Islet precursor cell (in vitro differentiated cells): ENCODE measurements at places on chromosomes 2 and 18.

- DNase-seq: no peak
These were observed 19.9 kb upstream of the LDLRAD4 start for GRCh38 chr18:13198701-13199100.

DNA sequence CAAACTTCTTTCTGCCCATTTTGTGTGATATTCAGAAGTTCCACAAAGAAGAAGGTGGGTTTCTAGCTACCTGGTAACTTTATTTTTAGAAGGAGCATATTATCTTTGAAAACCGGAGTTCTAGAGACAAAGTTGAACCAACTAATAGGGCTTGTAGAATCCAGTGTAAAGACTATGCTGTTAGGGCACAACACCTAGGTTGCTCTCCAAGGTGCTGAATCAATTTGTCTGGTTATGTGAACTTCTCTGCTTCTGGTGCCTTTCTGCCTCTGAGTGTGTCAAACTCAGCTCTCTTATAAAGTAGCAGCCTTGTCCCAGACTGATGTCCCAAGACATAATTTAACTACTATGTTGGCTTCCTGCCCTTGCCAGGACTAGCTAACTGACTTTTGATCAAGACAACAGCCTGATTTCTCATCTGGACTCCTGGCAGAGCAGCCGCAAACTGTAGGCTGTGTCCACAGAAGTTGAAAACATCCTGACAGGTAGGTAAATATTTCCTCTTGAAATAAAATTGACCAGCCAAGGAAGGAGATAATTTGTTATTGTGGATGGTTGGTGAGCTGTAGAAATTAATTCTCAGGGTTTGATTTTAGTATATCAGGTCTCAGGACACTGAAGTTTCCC lies 119.4 kb downstream of the CYRIA start:
- peak; percentile 60 for DNase-seq

DNA sequence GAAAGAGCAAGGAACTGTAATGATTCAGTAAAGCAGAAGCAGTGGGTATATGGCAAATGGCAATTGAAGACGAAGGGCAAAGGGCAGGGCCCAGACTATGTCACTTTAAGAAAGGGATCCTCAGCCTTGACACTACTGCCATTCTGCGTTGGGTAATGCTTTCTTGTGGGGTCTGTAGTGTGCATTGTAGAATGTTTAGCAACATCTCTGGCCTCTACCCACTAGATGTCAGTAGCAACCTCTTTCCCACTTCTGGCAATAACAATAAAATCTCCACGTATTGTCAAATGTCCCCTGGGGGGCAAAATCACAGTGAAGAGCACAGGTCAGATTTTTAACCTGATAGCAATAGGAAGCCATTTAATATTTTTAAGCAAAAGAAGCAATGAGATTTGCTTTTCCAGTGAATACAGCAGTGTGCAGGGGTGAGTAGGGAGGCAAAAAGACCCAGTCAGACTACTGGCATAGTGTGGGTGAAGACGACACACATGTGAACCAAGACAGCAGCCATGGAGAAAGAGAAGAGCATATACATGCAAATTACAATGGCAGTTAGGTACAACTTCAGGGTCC lies 209.5 kb downstream of the DYM start:
- DNase-seq: no peak

DNA sequence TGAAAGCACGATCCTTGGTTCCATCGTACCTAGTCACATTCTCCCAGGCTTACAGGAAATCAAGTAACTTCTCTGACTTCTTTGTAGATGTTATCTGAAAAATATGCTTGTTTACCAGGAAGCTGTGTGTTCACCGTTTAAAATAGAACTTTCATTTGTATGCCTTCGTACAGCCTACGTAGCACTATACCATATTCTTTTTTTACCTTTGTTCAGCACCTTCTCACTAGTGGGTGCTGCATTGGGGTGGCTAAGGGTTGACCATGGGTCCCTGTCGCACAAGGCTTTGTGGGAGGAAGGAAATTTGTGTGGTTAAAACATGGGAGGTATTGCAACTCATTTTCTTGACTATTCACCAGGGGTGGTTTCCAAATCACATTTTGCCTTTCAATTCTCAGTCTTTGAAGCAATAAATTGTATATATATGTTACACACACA lies 16.6 kb downstream of the MALT1 start:
- no peak for DNase-seq

DNA sequence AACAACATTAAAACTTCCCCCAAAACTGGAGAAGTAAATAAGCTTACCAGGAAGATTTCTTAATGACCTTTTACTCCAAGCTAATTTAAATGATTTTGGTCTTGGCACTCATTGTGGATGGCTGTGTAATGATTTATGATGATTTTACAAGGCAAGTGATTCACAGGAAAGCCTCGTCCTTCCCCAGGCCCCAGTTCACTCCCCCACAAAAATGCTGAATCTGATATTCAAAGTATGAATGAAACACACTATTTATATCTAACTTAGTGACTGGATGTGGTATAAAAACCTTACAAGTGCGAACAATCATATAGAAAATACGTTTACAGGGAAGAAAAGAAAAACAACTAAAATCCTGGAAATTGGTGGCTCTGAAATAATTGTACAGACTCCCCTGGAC lies 49.8 kb downstream of the ZNF516 start:
- no peak for DNase-seq

GRCh38 chr18:6022845-6023244 lies 127.5 kb upstream of the TMEM200C start:
- peak; percentile 81 for DNase-seq

- DNase-seq: no peak
These were observed 51.1 kb downstream of the MYO5B start for GRCh38 chr18:50143886-50144285.

GRCh38 chr2:219912491-219912921 lies 285.1 kb downstream of the SLC4A3 start:
- peak; percentile 82 for DNase-seq

- no peak for DNase-seq
These were observed 37.5 kb downstream of the SCN1A start for GRCh38 chr2:166090346-166090745.

GRCh38 chr2:191488135-191488534 lies 189.8 kb upstream of the NABP1 start:
- DNase-seq: peak; percentile 90

- no peak for DNase-seq
These were observed 188.7 kb upstream of the SATB2 start for GRCh38 chr2:199646439-199646838.

DNA sequence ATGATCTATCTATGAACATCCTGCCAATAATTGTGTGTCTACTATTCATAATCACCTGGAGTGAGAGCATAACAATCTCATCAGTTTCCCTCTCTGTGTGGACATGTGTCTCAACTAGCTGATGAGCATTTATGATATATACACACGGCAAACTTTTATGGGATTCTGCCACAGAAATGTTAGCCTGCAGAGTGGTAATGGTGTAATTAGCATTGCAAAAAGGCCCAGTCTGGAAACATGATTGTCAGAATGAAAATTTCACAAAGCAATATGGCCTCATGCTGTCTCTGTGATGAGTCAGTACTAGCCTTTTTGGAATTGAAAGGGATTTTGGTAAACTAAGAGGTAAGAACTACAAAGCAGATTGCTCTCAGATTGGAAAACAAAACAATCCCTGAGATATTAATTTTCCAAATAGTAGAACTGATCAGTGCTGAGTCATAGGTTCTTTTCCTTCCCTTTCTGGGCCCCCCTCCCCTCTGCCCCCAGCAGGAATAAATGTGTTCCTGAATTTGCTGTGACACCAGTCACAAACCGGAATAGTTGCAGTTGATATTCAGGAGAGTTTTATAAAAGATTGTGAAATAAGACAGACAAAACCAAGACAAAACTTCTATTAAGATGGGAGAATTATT lies 189.2 kb downstream of the OSR1 start:
- DNase-seq: no peak

- DNase-seq: no peak
These were observed 499.0 kb downstream of the TMX3 start for GRCh38 chr18:68215931-68216330.

DNA sequence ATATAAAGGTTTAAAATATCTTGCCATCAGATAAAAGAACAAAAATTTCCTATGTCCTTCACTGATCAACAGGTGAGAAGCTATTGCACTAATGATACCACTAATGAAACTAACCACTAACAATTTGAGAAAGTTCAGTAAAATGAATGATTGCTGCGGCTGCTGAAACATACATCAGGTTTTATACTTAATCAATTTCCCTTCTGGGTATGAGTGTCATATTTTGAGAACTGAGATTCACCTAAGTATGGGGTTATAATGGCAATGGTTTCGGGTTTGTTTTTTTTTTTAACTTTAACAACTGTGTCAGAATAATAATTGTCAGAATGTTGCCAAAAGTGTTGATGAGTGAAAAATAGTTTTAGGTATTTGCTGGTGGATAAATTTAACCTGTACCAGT lies 151.3 kb upstream of the SLC39A10 start:
- no peak for DNase-seq

DNA sequence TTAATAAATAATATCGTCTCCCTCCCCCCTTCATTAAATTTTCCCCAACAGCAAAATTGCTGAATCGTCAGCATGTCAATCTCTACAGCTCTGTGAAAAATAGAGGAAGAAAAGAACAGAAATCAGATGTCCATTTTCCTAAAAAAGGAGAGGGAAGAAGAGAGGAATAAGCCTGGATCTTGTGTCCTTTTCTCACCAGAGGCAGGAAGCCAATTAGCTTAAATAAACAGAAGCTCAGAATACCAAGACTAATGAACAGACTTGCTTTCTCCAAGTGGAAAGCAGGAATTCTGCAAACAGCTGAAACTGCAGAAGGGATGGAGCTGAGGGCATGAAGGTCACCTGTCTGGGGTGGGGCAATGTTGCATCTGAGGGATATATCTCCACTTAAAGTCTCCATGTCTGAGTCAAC lies 265.7 kb downstream of the CCDC85A start:
- DNase-seq: no peak

DNA sequence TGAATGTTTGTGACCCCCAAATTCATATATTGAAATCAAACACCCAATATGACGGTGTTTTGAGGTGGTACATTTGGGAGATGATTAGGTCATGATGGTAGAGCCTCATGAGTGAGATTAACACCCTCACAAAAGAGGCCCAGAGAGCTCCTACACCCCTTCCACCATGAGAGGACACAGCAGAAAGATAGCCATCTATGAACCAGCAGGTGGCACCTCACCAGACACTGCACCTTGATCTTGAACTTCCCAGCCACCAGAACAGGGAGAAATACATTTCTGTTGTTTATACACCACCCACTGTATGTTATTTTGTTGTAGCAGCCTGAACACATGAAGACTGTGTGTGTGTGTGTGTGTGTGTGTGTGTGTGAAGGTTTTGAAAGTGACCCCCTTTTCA lies 58.1 kb downstream of the ST3GAL5 start:
- no peak for DNase-seq

- DNase-seq: no peak
These were observed 87.8 kb upstream of the TFCP2L1 start for GRCh38 chr2:121372721-121373353.

DNA sequence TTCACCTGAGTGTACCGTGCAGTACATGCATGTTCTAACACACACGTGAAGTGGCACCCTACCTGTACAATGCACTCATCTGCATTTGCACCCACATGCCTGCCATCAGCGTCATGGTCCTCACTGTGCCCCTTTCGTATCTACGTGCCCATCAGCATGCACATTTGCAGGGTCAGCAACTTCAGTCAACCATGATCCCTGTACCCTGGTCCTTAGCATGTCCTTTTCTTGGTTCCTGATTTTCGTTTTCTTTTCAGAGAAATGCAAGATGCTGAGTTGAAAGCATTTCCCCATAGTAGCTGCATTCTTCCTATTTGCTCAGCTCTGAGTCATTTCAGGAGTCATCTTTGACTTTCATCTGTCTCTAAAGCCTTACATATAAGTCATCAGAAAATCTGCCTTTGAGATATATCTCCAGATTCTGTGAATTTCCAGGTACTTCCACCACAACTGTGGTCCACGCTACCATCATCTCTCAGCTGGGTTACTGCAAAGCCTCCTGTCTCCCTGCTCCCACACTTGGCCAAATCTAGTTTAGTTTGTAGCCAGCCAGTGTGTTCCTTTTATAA lies 14.7 kb upstream of the PUM2 start:
- DNase-seq: no peak

GRCh38 chr2:59182249-59182648 lies 941.1 kb upstream of the FANCL start:
- DNase-seq: peak; percentile 62

DNA sequence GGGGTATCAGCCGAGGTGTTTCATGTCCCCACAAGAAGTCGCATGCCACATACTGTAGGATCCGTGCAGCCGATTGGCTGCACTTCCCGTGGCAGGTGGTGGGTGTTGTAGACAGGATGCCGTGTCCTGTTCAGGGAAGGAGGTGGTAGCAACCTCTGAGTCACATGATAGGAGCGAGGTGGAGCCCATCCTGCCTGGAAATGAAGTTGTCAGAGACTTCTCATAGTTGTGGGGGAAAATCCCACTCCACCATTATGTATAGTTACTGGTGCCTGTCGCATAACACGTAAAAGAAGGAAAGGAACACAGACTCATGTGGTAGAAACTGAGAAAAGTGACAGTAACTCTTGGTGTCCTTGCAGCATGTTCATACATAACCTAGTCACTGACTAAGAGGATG lies 91.4 kb upstream of the IL1R2 start:
- no peak for DNase-seq

DNA sequence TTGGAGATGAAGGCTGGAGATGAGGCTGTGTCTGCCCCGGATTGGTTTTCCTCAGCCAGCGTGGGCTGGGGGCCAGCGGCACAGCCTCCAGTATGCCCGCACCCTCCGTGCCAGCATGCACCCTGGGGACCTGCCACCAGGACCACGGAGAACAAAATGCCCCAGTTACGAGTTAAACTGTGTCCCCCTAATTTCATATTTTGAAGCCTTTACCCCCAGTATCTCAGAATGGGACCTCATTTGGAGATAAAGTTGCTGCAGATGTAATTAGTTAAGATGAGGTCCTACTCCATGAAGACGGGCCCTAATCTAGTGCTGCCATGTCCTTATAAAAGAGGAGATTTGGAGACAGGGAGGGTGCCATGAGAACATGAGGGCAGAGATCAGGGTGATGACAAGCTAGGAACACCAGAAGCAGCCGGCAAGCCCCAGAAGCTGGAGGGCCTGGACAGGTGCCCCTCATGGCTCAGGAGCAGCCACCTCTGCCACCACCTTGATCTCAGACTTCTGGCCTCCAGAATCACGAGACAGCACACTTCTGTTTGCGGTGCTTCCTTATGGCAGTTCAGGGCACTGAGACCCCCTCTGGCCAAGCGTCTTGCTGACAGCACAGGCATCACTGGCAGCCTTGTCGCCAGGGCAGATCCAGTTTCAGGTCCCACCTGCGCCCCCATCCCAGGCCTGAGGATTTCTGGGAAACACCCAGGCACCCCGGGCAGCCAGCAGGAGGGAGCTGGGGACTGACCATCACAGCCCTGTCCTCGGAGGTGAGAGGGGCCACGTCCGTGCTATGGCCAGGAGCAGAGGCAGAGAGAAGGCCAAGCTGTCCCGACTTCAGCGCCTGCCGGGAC lies 29.4 kb downstream of the KIF1A start:
- no peak for DNase-seq

DNA sequence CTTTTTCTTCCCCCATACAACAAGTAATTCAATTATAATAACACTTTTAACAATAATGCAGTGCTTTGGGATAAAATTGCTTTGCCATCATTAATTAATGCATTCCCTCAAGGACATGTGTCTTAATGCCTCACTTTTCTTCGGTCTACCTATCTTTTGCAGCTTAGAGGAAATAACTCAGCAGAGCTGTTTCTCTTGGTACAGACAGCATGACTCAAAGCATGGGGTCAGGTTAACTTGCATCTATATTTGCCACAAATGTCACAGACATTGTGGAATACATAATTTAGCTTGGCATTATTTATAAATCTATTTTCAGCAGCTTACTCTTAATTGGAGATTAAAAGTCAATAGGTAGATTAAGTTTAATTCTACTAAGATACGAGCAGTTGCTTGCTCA lies 376.1 kb upstream of the CNTNAP5 start:
- no peak for DNase-seq
